SK-MEL-5 (cell line): ENCODE measurements at places on chromosomes 16 and 17.

GRCh38 chr16:77790912-77791311 is 2.5 kb downstream of the VAT1L start:
- DNase-seq = no peak

- no peak for DNase-seq
Observed at GRCh38 chr16:55426865-55427484, 52.0 kb upstream of the MMP2 start.

- no peak for DNase-seq
Observed at GRCh38 chr16:7236824-7237410, 95.7 kb upstream of the RBFOX1 start.

DNA sequence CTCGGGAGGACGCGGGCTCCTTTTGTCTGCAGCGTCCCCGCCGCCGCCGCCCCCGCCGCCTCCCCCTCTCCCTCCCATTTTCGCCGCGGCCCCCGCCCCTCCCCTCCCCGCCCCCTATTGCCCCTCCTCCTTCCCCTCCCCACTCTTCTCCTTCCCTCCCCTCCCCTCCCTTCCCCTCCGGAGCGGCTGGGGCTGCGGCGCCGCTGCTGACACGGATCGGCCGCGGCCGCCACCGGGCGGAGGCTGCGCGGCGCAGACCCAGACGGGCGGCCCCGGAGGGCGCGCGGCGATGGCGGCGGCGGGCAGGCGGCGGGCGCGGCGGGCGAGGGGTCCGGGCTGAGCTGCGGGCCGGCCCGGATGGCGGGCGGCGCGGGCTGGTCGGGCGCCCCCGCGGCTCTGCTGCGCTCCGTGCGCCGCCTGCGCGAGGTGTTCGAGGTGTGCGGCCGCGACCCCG is at the start of gene RAB11FIP4:
Gene RAB11FIP4, plus strand, starts transcription at position 180 of the 454 bp plus-strand sequence. Its CDS starts 178 bp downstream, at position 358.
- peak; percentile 55 for DNase-seq

- DNase-seq = no peak
Observed at GRCh38 chr17:4389079-4389478, 22.6 kb upstream of the UBE2G1 start.

- DNase-seq = no peak
Observed at GRCh38 chr17:77861133-77861695, 97.3 kb upstream of the TNRC6C start.

DNA sequence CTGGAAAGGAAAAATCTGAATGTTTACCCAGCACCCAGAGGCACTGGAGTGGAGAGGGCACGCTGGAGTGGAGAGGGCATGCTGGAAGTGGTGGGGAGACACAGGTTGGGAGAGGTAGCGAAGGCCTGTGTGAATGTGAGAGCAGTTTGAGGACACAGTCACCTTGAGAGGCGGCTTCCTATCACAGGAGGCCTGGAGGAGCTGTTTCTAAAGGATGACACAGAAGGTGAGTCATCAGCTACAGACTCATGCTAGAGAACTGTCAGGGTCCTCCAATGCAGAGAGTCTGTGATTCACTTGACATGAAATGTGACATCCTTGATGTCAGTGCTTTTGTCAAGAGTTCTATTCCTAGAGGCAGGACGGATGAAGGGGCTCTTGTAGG is 13.8 kb downstream of the CTRL start:
- no peak for DNase-seq
